ENCODE measurements at places on chromosomes 5 and 9. TPM values are rescaled to one million over a fixed set of nuclear protein-coding genes. Genes with fewer than 3 reads are reported as not detected.

Gene PCDHA6
- 24.8 TPM for total RNA-seq

Gene SPAG8
- total RNA-seq = 4.7 TPM

GRCh38 chr9:89440951-89441654 is 56.8 kb downstream of the SEMA4D start:
- DNase-seq = no peak

GRCh38 chr9:31908891-31909480 is 475.5 kb upstream of the ACO1 start:
- DNase-seq = no peak

- no peak for DNase-seq
Measured at GRCh38 chr5:159782197-159782994, 133.9 kb upstream of the ADRA1B start.

DNA sequence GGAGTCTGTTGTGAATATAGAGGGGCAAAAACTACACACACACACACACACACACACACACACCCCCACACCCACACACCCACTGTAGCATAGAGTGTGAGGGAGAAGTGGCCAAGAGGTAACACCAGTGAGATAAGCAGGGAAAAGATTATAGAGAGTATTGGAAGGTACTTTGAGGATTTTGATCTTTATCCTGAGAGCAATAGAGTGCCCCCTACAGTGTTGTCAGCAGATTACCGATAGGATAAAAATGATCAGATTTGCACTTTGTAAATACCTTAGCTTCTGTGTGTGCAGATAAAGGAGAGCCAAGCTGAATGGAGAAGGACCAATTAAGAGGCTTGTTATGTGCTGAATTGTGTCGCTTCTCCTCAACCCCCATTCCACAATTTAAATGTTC is 32.3 kb downstream of the ERCC6L2 start:
- no peak for DNase-seq

DNA sequence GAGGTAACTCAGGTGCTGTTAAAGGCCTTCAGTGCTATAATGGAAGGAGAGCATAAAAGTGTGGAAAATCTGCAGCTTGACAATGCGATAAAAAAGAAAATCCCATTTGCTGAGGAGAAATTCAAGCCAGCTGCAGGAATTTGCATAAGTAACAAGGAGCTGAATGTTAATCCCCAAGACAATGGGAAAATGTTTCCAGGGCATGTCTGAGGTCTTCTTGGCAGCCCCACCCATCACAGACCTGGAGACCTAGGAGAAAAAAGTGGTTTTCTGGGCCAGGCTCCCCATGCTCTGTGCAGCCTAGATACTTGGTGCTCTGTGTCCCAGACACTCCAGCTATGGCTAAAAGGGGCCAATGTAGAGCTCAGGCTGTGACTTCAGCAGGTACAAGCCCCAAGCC is 1159.6 kb downstream of the CDH18 start:
- DNase-seq = no peak

DNA sequence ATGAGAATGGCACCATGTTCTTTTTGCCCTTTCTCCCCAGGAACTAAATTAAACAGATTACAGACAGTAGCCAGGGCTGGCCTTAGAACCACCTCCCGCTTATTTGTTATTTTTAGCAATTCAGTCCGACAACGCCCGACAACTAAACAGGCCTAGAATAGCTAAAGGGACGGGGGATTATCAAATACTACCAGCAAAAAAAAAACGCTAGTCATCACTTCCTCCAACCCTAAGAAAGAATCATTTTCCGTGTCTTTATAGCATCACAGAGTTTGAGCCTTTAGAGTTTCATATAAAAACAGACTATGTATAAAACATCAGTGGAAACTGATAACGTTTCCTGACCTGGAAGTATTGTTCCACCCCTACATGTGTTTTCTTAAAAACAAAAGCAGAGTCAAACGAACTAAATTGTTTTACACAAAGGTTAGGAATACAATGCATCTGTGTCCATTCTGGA is 35.3 kb downstream of the PFDN1 start:
- DNase-seq = no peak

- DNase-seq = no peak
Measured at GRCh38 chr9:96327694-96328352, 25.8 kb upstream of the HSD17B3 start.

Gene FBXL7
- 3.0 TPM for total RNA-seq

DNA sequence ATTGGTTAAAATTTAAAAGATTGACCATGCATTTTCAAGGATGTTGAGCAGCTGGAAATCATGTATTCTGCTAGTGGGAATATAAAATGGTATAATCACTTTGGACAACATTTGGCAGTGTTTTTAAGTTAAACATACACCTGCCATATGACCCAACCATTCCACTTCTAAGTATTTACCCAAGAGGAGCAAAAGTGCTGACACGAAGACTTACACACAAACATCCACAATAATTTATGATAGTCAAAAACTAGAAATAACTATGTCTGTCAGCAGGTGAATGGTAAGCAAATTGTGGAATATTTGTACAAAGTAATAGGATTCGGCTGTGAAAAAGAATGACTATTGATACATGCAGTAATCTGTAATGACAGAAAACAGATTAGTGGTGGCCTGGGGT is 30.7 kb upstream of the SRP19 start:
- no peak for DNase-seq

GRCh38 chr5:32628049-32628844 is 42.9 kb downstream of the SUB1 start:
- no peak for DNase-seq

Gene MOB3B
- total RNA-seq = 6.2 TPM

DNA sequence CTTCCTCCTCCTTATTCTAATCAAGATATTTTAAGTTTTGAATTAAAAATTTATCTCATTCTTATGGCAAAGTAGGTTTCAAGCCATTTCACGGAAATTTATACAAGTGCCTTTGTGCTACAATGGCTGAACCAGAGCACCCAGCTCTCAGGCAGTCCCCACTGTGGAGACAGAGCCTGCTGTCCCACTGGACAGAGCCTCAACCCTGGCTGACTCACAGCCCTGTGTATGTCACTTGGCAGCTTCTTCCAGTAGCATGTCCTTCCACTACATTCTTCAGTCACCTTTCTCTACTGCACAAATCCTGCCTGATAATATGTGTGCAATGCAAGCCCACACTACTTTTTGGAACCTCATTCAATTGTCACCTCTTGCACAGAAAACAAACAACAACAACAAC is 253.1 kb downstream of the PDE4D start:
- no peak for DNase-seq

DNA sequence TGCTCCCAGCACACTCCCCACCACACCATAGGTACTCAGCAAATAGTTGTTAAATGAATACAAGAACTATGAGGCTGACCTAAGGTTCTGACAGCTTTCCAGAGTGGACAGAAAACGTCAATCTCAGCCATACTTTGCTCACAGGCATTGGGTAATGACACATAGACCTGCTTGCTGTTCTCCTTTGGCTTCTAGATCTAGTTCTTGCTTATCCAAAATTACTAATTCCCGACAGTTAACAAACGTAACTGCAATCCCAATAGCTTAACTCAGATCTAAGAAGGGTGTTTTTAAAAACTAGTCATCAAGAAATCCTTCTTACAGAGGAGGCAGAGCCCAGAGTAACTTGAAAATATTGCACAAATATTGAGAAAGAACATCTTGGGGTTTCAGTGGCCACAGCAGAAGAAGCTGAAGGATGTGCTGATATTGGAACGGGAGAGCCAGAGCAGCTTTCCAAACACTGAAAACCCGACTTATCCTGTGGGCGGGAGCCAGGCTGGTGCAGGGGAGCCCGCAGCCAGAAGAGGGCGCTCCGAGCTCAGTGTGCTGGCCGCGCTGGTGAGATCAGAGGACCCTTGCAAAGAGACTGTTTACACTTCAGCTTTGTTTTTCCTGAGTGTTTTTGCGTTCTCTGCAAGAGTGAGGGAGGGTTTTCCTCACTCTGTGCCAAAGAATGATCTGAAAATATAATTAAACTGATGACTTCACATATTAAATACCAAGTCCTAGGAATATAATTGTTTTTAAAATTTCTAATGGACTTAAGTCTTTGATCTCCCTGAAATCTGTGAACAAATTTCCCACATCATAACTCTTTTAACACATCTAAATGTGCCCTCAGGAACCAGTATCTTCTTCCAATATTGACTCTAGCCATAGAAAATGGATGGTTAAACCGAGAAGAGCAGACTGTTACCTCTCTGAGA is 30.3 kb downstream of the FGF1 start:
- DNase-seq = peak; percentile 75
